Stimulated activated CD4-positive, alpha-beta T cell treated with anti-CD3 and anti-CD28 coated beads, Interleukin-1b, Interleukin-23, amount 100 ng/mL, for 48 hours (primary cell): ENCODE measurements at places on chromosomes 16 and 17.

DNA sequence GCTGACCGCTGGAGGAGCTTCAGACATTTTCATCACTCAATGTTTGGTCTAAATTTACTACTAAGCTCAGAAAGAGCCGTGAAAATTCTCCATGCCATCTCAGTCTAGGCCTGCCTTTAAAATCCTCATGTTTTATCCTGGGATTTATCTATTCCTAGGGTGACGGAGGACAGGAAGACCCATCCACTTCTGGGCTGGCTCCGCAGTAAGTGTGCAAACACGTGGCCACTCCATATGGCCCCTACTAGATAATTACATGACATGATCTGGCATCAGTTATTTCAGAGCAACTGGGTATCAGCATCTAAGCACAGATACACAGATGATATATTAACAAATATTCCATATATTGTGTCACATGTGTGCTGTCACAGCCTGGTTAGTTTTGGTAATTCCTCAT, 77.8 kb upstream of the HS3ST4 start:
- no peak for DNase-seq

- DNase-seq: no peak
These were observed 6.9 kb downstream of the KCNJ16 start for GRCh38 chr17:70081885-70082284.

- DNase-seq: no peak
These were observed 175.3 kb upstream of the FAM20A start for GRCh38 chr17:68776451-68776850.

GRCh38 chr16:80084614-80085013, 456.2 kb upstream of the DYNLRB2 start:
- no peak for DNase-seq
